ENCODE measurements at places on chromosomes 7 and 10. TPM values are rescaled to one million over a fixed set of nuclear protein-coding genes. Genes with fewer than 3 reads are reported as not detected.

Gene COBL
- 91.2 TPM for total RNA-seq

Gene PNLIPRP2
- total RNA-seq: not detected

Gene SPDYE2B
- not detected for total RNA-seq

Gene TMEM140
- total RNA-seq: 16.5 TPM

Gene CCL24
- total RNA-seq: 0.47 TPM

Gene ASB10
- 46.1 TPM for total RNA-seq

Gene BAMBI
- total RNA-seq: 12.5 TPM

Gene FAM13C
- total RNA-seq: 5.4 TPM

Gene CALY
- total RNA-seq: not detected

- DNase-seq: no peak
Observed at GRCh38 chr10:27390681-27391080, 113.4 kb upstream of the RAB18 start.

- DNase-seq: no peak
Observed at GRCh38 chr7:3218411-3219225, 82.4 kb upstream of the SDK1 start.

GRCh38 chr10:70780370-70780760 lies 4.8 kb downstream of the TBATA start:
- no peak for DNase-seq

DNA sequence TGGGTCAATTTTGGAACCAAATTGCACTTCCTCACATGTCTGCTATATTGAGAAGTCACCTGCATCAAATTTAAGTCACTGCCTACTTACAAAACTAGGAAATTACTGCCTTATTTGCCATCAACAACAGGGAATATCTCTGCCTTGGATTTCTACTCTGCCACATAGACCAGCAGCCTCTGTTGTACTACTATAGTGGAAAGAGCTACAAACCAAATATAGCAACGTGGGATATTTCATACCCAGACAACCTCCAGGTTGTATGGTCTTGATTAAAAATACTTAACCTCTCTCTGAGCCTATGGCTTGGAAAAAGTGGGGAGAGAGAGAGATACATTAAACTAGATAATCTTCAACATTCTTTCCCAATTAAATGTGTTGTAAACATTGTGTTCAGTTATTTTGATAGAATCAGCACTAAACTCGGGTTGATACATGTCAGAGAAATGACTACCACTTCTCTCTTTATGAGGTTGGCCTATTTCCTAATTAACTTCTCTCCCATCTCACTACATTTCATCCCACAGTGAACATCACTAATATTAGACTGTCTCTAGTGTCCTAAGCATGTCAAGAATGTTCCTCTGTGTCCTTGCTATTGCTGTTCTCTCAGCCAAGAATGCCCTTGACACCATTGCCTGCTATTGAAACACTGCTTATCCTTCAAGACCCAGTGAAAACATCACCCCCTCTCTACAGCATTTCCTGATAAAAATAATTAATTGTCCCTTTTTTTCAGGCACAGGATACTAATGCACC lies 421.2 kb downstream of the IPMK start:
- no peak for DNase-seq

DNA sequence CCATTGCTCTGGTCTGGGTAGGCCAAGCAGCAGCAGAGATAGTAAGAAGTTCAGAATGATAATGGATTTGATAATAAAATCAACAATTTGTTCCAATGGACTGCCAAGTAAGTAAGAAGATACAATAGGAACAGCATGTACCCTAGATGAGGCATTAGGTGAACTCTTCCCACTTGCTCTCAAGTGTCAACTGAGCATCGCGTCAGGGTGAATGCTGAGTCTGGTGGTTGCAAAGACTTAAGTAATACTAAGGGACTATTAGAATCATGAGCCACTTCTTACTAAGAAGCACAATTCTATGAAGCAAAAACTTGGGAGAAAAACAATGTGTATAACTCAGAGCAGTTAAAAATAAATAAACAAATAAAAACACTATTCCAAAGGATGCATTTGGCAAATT lies 54.5 kb downstream of the LRRN3 start:
- DNase-seq: no peak

DNA sequence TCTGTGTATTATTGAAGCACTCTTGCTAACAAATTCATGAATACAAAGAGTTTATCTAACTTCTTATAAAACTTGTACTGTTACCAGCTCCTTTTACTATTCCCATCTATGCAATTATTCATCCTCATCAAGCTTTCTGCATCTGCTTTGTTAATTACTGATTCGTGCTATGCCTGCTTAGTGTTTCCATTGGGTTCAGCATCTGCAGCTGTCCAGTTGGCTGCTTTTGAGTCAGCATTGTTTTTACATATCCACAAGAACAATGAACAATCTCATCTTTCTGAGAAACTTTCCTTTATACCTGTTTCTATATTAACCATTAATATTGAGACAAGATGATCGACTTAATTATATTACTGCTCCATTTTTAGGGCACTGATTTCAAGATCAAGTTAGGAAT lies 19.6 kb upstream of the ANLN start:
- no peak for DNase-seq

GRCh38 chr10:126459032-126459831 lies 71.0 kb upstream of the ADAM12 start:
- DNase-seq: no peak

GRCh38 chr7:77913977-77914607 lies 115.5 kb downstream of the PHTF2 start:
- DNase-seq: no peak

DNA sequence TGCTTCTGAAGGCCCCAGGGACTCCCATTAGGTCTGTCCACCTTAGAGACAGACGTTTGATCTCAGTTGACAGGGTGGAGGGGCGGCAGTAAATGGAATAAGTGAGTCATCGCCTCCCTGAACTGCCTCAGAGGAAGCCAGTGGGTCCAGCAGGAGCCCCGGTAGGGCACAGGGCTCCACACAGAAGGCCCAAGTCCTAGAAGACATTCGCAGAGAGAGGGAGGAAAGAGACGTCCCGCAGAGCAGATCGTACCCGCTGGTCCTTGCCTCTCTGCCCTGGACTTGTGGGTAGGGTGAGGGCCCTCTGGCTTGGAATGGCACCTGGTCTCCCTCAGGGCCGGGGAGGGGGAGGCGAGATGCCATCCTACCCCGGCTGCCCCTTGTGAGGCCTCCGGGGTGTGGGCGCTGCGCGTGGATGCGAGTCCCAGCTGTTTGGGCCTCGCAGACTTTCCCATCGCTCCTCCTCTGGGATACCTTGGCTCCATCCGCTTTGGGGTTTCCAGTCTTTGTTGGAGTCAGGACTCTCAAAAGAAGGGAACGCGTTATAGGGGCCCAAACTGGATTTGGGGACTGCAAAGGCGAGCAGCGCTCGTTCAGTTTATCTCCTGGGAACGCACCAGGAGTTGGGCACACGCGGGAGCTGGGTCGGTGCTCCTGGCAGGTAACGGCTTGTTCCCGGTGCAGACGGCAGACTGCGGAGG lies 5.1 kb downstream of the TLX1 start:
- no peak for DNase-seq

DNA sequence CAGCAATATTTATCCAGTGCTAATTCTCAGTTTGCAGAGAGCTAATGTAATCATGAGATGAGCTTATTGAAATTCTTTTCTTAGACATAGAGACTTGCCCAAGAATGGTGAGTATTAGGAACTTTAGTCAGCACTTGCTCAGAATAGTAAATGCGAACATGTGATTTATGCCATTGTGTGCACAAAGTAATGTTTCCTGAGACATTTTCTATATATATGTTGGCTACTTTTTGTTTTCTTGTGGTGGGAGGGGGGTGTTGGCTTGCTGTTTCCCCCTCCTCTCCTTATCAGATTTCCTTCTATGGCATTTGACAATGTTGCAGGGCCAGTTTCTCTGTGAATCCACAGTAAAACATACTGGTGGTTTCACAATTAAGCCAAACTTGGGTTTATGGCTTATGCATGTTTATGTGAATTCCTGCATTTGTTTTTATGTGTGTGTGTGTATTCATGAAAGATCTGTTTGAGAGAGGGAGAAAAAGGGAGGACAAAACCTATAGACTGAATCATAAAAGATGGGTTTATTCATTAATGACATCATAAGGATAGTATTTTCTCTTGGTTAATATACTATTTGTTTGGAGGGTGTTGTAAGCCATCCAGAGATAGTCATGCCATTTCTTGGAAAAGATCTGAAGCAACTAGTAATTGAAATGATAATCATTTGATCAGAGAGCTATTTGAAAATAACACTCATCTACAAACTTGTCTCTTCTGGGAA lies 36.3 kb downstream of the ARID5B start:
- no peak for DNase-seq

GRCh38 chr10:133366130-133366478 lies 7.0 kb downstream of the ECHS1 start:
- no peak for DNase-seq

GRCh38 chr7:41027428-41028115 lies 675.3 kb downstream of the INHBA start:
- DNase-seq: no peak

DNA sequence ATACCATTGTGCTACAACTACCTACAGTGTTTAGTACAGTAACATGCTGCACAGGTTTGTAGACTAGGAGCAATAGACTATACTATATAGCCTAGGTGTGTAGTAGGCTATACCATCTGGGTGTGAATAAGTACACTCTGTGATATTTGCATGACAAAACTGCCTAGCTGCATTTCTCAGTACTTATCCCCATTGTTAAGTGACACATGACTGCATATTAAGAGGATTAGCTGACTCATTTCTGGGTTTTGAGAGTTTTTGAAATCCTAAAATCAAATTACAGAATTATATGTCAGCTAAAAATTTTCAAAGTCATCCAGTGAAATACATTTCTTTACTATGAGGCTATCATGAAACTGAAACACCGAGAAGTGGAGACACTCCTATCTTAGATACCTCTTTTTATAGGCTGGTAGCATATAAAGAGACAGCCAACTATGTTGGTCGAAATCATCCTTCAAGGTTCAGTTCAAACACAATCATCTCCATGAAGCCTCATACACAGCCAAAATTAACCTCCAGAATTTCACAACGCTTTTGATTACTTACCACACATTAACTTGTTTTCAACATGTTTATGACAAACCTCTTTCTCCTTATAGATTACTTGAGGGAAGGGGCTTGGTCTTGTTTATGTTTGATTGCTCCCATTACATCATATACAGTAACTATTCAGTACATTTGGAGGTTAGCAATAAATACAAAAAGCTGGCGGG lies 89.8 kb upstream of the ANK3 start:
- no peak for DNase-seq

DNA sequence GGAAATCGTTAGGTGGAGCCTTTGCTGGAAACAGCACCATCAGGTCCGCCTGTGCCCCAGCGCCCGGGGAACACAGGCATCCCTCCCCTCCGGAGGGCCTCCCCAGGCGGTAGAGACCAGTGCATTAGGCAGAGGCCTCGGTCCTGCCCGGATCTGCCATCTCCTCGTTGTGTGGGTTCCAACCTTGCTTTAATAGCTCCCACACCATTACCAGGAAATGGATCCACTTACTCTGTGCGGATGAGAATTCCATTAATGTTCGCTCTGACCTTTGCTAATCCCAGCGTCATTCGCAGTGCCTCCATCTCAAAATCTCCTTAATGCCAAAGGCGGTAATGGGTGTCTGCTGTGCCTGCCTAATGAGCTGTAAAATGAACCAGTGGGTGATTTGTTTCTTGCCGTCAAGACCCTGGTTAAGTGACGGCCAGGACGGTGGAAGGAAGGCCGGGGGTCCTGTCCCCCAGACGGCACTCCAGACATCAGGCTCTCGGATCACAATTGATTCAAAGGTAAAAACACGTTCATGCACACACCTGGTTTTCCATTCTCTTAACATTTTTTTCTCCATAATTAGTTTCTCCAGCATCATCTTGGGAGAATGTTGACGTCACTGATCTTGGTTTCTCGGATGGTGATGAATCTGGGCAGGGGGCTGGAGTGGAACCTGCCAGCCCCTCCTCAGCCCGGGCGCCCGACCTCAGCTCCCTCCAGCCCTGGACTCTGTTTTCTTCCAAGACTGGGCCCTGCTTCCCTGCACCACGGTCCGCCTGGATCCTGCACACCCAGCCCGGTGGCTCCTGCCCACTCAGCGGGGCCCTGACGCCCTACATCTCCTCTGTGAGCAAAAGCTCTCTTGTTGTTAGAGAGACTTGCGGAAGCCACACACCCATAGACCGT lies 22.8 kb upstream of the FAM20C start:
- peak; percentile 16 for DNase-seq

DNA sequence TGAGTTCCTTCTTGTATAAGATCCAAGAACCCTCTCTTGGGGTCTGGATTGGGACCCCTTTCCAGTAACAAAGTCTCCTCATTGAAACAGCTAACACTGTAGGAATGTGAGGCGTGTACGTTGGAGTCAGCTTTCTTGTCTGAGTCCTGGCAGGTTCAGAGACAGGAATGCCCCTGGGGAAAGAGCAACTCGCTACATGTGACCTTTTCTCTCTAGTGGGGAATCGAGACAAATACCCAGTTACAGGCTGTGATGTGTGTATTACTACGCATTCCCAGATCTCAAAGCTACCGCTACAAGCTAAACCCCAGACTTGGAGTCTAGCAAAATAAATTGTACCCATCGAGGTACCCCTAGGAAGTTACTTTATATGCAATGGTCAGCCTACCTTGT lies 85.6 kb upstream of the FRMD4A start:
- no peak for DNase-seq

DNA sequence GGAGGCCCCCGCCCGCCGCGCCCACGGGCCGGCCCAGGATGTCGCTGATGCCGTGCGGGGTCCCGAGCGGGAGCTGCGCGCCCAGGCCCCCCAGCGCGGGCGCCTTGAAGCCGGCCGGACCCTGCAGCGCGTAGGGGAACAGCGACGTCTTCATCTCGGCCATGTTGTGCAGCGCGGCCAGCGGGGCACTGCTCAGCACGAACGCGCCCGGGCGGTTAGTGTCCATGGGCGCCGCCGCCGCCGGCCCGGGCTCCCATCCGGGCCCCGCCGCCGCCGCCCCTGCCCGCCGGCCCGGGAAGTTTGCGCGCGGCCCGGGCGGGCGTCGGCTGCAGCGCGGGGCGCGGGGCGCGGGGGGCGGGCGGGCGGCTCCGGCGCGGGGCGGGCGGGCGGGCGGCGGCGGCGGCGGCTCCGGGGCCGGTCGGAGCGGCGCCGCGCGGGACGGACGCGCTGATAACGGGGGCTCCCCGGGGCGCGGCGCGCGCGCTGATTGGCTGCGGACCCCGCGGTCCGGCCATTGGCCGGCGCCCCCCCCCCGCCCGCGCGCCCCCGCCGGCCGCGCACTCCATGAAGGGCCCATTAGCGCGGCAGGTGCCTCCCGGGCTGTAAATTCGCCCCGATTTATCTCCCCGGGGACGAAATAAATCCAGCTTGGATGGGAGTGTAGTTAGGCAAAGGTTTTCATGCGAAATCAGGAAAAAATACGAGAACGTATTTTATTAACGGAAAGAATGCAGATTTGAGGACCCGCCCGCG lies at the start of gene NKX6-2:
NKX6-2 (minus strand) TSS at position 425 of the 753 bp plus-strand sequence; CDS start at position 226, 199 bp downstream.
- DNase-seq: no peak

DNA sequence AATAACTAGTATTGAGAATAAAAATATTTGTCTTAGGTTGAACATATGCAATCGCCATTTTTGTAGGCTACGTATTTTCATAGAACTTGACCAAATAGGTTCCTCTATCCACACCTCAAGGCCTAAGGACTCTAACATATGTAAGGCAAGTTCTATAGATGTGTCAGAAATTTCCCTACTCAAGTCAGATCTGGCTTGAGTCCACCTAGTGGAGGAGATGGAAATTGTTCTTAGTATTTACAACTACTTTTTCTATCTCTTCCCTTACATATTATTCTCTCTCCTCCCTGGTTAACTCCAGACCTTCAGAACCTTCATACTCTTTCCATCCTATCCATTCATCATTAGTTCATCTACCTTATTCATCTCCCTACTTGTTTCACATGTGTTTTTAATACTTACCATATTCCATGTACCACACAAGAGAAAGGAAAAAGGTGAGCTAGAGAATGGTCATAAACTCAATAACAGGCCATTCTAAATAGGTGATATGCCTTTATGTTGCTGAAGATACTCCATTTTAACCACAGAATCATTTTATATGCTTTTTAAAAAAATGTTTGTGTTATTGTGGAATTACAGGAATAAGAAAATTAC lies 174.5 kb upstream of the HDAC9 start:
- no peak for DNase-seq

Data from left ventricle myocardium superior (tissue), 1 donor.